ENCODE measurements at places on chromosomes 7 and 10.

GRCh38 chr10:55400075-55400849, 599.2 kb upstream of the PCDH15 start:
- no peak for DNase-seq

- DNase-seq = no peak
Measured at GRCh38 chr10:131261890-131262475, 49.5 kb downstream of the TCERG1L start.

GRCh38 chr7:41116817-41117216, 586.1 kb downstream of the INHBA start:
- no peak for DNase-seq

- DNase-seq = no peak
Measured at GRCh38 chr10:16819436-16819835, 2.2 kb upstream of the RSU1 start.

- no peak for DNase-seq
Measured at GRCh38 chr7:95469187-95469586, 16.6 kb upstream of the ASB4 start.

DNA sequence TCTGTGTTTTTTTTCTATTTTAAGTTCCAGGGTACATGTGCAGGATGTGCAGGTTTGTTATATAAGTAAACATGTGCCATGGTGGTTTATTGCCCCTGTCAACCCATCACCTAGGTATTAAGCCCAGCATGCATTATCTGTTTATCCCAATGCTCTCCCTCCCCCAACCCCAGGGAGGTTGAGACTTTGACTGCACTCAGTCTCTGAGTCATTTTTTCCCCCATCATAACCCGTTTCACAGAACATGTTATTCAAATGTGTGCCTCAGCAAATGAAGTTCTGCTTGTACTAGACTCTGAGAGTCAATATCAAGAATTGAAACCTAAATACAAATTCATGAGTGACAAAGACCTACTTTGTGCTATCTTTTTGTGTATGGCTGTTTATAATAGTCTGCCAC, 70.0 kb upstream of the CYP26C1 start:
- no peak for DNase-seq

GRCh38 chr10:131277278-131277677, 34.2 kb downstream of the TCERG1L start:
- no peak for DNase-seq

DNA sequence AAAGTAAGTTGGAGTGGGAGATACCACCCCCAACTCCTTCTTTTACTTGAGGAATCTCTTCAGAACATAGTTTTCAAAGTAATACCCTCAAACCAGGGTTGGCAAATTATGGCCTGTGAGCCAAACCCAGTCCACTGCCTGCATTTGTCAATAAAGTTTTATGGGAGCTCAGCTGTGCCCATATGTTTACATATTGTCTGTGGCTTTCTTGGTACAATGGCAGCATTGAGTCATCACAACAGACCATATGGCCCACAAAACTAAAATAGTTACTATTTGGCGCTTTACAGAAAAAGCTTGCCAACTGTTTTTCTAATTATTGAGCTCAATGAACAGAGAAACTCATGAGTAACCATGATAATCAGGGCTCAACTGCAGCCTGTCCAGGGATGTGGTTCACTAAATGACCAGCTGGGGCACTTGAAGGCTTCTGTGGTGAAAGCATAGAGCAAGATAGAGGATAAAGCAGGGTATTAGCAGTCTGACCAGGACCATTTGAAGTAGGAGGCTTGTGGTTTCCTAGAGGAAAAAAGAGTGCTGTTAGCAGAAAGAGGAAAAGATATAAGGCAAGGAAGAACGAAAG, 196.0 kb upstream of the GRB10 start:
- no peak for DNase-seq

DNA sequence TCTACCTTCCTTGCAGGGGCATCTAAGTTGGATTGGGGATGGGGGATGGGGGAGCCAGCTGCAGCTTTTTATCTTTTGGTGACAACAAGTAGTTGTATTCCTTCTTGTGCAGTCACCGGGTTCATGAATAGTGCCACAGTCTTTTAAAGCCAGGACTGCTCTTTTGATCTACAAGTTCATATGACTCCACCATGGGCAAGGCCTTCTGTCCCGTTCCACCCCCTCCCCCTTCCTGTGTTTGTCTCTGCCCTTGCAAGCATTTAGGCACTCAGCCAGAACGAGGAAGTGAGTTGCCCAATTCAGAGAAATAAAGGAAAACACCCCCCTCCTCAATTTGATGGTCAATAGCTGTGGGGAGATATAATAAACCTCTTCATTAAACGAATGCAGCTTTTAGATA, 44.8 kb upstream of the EGR2 start:
- no peak for DNase-seq

GRCh38 chr7:138889582-138890498, 91.3 kb downstream of the KIAA1549 start:
- no peak for DNase-seq

DNA sequence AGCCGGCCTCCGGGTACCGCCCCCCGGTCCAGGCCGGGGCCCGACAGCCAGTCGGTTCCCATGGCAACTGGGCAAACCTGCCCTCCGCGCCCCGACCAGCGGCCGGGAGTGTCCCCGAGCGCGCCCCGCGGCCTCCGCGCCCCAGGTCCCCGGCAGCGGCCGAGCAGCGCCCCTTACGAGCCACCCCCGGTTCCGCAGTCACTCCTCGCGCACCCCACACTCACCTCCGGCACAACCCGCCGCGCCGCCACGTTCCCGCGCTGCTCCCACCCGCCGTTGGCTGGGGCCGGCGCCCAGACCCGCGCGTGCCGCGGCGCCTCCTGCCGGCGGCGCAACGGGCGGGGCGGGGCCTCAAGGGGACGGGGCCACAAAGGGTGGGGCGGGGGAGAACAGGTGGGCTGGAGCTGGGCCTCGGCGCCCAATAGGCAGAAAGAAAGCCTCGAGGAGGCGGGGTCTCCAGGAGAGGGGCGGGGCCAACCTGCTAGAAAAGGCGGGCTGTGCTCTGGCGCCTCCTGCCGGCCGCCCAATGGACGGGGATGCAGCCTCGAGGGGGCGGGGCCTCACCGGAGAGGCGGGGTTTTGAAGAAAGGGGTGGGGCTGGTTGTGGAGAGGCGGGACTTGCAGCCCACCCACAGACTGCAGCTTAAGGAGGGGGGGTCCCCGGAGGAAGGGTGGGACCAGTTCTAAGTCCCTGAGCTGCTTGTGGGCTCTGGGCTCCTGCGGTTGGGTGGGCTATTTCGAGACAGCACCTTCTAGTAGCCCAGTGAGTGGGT, at the start of gene RADIL:
TSS of gene RADIL (minus strand) at position 345 of the 773 bp plus-strand sequence. CDS start 5,577 bp downstream, outside the sequence.
- DNase-seq = peak; percentile 84

DNA sequence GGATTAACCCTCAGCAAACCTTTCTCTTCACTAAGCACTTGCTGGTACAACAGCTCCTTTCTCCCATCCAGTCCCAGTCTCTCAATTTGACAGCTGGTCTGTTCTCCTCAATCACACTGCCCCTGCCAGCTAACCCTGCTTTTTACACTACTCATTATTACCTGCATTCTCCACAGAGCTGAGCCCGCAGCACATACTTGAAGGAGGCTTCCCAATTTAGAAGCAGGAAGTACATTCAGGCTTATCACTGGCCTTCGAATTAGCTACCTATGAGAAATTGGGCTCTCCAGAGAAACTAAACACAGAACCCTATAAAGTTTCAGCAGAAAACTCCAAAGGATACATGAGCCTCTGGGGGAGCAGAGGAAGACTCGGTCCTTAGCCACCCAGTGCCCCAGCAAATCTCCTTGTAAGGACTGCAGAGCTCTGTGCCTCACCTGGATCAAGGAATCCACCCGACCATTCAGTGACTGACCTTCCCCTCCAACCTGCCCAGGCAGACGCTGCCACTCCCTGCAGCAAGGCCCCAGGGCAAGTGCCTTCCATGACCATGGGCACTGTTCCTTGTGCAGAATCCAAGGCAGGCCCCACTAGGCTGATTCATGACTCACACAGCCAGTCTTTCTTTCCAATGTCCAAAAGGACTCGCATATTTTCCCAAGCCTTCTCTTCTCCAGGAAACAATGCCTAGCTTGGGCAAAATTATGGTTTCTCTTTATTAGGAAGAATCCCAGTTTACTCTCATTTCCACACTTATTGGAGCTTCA, 68.0 kb downstream of the VOPP1 start:
- no peak for DNase-seq

DNA sequence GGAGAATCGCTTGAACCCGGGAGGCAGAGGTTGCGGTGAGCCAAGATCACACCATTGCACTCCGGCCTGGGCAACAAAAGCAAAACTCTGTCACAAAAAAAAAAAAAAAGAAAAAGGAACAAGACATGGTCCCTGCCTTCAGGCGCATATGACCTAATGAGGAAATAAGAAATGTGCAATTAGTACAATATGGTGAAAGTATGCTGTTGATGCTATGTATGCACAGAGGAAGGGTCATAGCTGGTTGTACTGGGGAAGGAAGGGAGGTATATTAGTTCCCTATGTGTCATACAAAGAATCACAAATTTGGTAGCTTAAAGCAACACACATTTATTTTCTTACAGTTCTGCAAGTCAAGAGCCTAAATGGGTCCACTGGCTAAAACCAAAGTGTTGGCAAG, 97.8 kb upstream of the MPP7 start:
- no peak for DNase-seq

DNA sequence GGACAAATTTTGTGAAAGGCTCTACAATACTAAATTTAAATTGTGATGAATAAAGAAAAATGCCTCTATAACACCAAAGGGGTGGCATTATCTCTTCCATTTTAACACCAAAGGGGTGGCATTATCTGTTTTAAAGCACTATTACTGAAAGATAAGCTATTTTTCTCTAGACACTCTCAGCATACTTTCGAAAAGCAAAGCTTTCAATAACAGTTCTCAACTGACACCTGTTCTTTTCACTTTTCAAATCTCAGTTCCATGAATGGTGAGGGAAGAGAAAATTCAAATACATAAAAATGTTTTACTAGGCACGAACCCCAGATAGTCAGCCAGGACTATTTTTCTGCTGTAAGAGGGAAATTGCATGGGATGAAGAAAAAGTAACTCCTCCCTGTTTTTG, 103.8 kb downstream of the CPEB3 start:
- no peak for DNase-seq

DNA sequence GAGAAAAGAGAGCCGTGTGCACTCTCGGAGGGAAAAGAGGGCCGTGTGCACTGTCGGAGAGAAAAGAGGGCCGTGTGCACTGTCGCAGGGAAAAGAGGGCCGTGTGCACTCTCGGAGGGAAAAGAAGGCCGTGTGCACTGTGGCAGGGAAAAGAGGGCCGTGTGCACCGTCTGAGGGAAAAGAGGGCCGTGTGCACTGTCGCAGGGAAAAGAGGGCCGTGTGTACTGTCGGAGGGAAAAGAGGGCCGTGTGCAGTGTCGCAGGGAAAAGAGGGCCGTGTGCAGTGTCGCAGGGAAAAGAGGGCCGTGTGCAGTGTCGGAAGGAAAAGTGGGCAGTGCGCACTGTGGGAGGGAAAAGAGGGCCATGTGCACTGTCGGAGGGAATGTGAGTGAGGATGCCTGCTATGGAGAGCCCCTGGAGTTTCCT, 188.7 kb downstream of the DNAJB6 start:
- peak; percentile 40 for DNase-seq

DNA sequence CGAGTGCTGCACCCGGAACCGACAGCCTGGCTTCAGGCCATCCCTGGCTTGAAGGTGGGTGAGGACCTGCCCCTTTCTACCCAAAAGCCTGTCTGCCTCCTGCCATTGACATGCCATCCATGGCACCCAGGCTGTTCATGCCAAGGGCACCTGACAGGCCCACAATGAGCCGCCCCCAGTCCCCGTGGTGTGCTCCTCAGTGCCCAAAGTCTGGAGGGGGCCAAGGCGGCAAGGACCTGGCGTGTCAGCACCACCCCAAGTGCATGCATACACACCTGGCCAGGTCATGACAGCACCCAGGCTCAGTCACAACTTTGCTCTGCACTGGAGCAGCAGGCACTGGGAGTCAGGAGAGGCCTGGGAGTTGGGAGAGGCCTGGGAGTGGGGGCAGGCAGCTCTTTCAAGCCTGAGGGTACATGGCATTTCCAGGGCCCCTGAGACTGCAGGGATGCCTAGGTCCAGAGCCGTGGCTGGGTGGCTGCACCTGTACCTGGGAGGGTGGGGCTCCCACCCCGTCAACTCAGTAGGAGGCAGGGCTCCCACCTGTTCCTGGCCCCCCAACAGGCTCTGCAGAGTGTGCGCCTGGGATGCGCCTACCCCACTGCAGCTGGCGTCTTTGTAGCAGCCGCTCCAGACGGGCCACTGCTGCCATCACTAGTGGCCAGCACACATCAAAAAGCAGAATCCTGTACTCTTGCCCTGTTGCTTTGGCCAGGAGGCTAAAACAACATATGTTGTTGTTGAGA, 71.7 kb downstream of the ZNF467 start:
- peak; percentile 13 for DNase-seq

DNA sequence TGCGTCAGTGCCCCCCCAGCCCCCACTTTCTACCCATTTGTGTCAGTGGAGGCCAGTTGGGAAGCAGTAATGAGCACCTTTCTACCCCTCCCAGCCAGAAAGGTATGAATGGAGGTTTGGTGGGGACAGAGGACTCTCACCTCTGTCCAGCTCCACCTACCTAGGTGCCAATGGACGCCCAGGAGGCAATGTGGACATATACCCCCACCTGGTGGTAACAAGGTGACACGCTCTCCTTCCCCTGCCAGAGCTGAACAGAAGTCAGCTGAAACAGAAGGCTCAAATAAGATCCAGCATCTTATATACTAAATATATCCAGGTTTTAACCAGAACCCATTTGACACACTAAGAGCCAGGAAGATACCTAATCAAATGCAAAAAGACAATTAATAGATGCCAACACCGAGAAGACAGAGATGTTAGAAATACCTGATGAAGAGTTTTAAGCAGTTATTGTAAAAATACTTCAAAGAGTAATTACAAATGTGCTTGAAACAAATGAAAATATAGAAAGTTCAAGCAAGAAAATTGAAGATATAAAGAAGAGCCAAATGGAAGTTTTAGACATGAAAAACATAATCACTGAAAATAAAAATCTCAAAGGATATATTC, 18.4 kb upstream of the SORCS3 start:
- no peak for DNase-seq

GRCh38 chr7:2779051-2779450, 65.1 kb downstream of the GNA12 start:
- no peak for DNase-seq

All from H1 (cell line).